Activated T-cell treated with anti-CD3 and anti-CD28 coated beads for 24 hours (primary cell): ENCODE measurements at places on chromosomes 13 and 19.

DNA sequence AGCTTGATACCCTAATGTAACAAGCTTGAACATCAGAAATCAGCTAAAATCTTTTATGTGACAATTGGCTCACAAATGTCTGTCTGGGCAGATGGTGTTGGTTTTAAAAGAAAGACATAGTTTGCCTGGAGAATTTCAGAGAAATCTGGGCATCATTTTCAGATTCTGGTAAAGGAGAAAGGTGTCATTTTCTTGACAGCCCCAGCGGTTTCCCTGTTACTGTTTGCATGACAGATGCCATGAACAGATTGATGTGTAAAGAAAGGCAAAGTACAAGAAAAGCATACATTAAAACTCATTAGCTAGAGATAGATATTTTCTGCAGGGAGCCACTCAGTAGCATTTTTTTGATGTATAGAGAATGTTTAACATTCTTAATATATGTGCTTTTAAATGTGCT lies 987.9 kb downstream of the OLFM4 start:
- no peak for DNase-seq

GRCh38 chr13:105202354-105202753 lies 1333.1 kb downstream of the EFNB2 start:
- no peak for DNase-seq

DNA sequence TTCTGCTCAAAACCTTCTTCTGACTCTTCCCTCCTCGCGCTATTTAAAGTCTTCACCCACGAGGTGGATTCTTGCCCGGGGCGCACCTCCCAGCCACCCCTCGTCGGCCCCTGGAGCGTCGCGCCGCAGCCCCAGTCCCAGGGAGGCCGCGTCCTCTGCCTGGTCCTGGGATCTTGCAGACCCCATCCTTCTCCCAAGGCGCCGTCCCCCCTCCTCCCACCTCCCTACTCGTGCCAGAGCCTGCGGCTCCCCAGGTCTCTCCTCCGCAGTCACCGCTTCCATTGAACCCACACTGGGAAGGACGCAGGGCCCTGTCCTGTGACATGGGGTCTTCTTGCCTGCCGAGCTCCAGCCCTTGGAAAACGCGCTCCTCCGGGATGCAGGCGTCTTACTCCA lies 486 bp downstream of the ZNF808 start:
- DNase-seq: no peak

GRCh38 chr13:27953676-27954405 lies 15.3 kb downstream of the CDX2 start:
- peak; percentile 64 for DNase-seq

- no peak for DNase-seq
These were observed at the start of gene LGALS7B for GRCh38 chr19:38788478-38789243. TSS of gene LGALS7B (plus strand) at chr19:38789200. CDS start at chr19:38789227, 27 bp downstream.

DNA sequence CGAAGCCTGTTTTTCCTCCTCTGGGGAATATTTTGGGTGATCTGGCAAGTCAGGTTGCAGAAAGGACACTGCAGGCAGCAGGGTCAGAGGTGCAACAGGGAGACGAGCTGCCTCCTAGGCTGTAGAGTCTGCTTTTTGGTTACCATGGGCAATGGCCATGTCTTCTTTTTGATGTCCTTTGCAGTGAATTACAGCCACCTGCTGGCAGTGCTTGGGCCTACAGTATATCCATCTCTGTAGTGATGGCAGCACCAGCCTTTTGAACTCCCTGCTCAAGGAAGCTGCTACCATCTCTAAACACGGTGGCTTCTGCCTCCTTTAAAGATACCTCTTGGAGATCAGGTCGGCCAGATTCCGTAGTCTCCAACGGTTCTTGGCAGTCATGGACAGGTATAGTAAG lies 73.9 kb downstream of the WTIP start:
- DNase-seq: no peak

GRCh38 chr19:35045667-35046300 lies 4.3 kb downstream of the HPN start:
- DNase-seq: peak; percentile 36

DNA sequence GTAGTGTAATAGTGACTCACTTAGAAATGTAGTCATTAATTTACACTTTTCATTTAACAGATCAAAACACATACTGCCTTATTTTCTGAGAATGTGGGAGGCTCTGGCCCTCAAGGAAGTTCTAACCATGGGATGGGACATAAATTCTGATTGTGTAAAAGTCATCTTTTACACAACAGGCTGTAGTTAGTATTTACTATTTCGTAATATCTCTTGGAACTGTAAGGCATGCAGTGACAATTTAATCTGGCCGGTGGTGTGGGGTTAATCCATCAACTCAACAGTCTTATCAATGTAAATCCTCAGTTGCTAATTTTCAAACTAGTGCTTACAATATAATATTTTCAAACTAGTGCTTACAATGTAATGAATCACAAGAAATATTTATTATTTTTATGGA lies 1599.2 kb downstream of the EFNB2 start:
- no peak for DNase-seq

DNA sequence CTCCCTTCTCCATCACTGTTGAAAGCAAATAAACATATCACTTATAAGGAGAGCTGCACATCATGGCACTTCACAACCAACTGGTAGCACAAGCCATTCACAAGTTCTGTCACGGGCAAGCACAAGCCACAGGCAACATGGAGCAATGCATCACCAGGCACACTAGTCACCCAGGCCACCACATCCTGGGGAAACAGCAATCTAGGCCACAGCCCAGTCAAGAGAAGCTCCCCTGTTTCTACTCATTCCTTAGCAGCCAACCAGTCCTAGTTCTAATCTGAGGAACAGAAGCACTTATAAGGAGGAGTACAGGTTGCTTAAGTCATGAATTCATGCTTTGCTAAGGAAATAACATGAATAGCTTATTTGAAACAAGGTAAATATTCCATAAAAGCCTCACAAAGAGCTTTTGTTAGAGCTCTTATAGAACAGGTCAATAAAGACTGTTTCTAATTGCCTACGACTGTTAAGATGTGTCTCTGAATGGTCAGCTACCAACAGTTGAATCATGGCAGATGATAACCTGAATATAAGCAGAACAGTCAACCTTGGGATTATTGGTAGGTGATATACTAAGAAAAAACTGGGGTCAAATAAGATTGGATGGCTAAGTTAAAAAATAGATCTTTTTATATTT lies 169.0 kb downstream of the TBC1D4 start:
- DNase-seq: peak; percentile 22

DNA sequence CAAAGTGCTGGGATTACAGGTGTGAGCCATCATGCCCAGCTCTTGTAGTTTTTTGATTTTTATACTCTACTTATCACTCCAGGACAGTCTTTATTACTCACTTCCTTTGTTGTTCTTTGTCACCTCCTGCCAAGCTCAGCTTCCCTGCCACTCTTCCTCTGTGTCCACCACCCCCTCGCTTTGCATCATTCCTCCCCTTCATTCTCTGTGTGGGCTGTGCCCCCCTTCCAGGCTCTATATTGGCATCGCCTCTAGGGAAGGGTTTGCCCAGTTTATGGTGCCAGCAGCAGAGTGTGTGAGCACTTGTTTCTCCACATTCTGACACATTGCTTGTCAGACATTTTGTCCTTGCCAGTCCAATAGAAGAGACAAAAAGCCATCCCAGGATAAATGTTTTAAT lies 15.1 kb downstream of the ZNF302 start:
- no peak for DNase-seq

GRCh38 chr13:50344717-50345116 lies 329.5 kb downstream of the KCNRG start:
- DNase-seq: no peak

DNA sequence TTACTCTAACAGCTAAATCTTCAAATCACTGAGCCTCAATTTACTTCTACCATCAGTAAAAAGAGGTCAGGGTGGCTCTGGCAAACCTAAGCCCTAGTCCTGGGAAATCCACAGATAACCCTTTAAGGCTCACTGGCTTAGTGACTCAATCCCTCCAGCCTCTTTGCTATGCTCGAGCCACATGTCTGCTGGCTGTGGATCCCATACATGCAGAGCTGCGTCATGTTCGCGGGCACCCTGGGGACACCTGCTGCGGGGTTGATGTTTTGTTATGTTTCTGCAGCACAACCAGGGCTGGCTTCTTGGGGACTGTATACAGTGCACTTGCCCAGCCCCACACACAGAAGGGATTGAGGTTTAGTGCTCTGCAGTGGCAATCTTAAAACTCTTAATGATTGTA lies 41.6 kb upstream of the C13orf42 start:
- no peak for DNase-seq

GRCh38 chr19:21603431-21604231 lies 98.2 kb downstream of the ZNF429 start:
- DNase-seq: no peak

GRCh38 chr13:55705971-55706370 lies 1434.7 kb upstream of the PRR20A start:
- no peak for DNase-seq

DNA sequence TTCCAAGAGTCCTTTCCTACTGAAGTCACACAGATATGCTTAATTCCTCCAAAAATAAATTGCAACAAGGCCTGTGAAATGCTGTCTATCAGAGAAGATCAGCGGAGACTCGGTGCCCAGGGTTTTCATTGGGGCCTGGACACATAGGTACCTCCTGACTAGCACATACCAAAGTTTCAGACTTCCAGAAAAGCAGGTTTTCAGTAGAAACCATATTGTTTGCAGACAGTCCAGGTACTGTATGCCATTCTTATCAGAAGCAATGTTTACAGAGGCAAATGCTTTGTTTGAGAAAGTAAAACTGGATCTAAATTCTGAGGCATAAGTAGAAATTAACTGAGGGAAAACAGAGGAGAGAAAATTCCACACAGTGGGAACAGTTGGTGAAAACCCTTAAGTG lies 12.8 kb downstream of the ZNF229 start:
- DNase-seq: no peak

GRCh38 chr13:107743526-107743925 lies 471.8 kb downstream of the LIG4 start:
- no peak for DNase-seq

DNA sequence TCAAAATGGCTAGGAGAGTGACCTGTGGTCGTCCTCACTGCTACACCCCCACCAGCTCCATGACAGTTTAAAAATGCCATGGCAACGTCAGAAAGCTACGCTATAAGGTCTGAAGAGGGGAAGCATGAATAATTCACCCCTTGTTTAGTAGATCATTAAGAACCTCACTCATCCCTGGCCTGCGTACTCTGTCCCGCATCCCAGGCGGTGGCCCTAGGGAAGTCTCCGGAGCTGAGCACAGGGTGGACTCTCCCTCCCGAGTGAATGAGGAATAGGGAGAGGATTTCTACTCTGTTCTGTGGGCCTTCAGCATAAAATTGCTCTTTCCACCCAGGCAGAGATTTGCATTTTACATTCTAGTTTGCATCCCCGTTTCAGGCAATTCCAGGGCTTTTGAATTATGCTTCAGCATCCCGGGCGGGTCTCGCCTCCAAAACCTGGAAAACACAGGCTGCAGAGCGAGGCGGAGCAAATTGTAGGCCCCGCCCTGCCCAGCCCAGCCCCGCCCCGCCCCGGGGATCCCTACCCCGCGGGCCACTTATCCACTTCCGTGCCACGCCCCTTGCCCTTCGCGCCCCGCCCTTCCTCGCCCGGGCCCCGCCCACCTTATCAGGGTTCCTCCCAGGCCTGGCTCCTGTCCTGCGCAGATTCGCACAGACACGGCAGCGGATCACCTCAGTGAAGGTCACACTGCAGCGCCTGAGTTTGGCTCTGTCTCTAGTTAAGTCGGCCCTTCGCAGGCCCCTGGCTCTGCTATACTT lies 7.5 kb upstream of the ZNF525 start:
- DNase-seq: no peak

DNA sequence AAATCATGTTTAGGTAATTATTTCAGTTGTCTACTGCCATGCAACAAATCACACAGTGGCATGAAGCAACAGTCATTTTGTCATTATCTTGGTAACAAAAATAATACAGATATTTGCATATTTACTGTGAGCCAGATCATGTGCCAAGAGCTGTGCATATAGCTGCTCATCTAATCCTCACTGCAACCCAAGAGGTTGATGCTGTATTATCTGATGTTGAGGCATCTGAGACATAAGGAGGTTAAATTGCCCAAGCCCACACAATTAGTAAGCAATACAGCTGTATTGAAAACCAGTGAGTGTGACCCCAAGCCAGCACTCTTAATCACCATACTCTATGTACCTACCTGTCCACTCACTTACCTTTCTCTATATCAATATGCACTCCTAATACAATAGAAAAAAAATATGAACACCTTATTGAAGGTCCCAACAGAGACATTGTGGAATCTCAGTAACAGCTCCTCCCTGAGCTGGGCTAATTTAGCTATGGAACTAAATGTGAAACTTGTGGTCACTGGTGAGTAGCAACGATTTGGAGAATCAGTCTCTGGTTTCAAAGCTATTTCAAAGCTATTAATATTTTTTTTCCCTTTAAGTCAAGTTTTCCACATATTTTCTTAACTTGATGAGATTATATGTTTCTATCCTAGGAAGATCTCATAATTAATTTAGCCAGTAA lies 185.2 kb downstream of the KLF12 start:
- DNase-seq: no peak

- DNase-seq: no peak
These were observed 25.9 kb downstream of the NBEA start for GRCh38 chr13:34967851-34968562.

GRCh38 chr13:99264051-99264450 lies 5.9 kb upstream of the GPR18 start:
- DNase-seq: no peak

GRCh38 chr19:35296644-35297514 lies 4.9 kb downstream of the MAG start:
- no peak for DNase-seq
